Stimulated activated CD4-positive, alpha-beta T cell treated with anti-CD3 and anti-CD28 coated beads, Interleukin-1b, Interleukin-23, amount 100 ng/mL, for 24 hours (primary cell): ENCODE measurements at places on chromosomes 3 and 15.
A peak's percentile ranks its signal among the peaks of the same experiment; 100 is the strongest.

- no peak for DNase-seq
Measured at GRCh38 chr3:30630238-30631030, 24.0 kb downstream of the TGFBR2 start.

GRCh38 chr15:64864068-64864467, 22.4 kb downstream of the PLEKHO2 start:
- no peak for DNase-seq

DNA sequence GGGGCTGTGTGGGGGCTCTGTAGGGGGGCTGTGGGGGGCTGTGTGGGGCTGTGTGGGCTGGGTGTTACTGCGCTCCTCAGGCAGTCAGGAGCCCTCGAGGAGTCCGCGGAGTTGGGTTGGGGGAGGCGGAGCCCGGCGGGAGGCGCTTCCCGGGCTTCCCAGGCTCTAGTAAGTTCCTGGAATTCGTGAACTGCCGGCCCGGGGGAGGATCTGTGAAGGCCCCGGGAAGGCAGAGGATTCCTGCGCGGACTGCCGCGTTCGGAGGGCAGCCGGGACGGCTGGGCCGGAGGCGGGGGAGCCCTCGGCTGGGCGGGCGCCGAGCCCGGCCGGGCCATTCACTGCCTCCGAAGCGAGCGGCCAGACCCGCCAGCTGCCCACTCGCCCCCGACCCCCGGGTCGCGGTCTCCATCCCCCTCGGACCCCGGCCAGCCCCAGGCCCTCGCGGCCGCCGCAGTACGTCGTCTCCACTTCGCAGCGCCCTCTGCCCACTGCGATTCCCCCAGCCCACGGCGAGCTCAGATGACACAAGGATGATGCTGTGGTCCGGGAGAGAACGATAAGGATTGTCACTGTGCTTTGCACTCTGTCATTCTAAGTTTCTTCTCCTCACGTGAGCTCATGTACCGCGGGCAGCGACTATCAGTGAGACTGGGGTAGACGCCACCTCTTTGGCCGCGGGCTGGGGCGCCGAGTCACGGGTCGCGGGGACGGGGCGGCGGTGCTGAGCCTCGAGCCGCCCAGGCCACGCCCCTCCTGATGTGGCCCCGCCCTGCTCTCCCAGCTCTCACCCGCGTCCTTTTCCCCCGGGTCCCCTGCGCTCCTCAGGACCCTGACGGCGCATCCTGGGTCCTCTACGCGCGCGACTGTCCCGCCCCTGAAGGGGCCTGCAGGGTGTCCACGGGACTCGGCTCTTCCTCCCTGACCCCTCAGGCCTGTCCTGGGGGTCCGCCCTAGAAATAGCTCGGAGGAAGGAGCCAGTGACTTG, 65.3 kb downstream of the KLF13 start:
- DNase-seq = peak; percentile 75

DNA sequence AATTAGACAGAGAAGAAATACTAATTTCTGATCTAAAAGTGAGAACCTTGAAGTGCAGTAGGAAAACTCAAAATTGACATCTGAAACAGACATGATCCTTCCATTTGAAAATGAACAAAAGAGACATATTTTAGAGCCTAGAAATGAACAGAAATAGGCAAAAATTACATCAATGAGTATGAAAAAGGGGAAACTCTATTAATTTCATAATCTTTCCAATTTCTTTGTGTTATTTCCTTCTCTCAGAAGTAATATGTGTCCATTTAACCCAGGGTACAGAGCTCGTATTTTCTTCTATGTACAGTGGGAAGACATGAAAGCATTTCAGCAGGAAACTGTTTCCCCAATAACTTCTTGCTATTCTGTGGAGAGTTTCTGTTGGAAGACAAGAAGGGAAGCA, 263.1 kb downstream of the CGGBP1 start:
- no peak for DNase-seq

- no peak for DNase-seq
Measured at GRCh38 chr3:103308921-103309320, 874.1 kb downstream of the ZPLD1 start.

DNA sequence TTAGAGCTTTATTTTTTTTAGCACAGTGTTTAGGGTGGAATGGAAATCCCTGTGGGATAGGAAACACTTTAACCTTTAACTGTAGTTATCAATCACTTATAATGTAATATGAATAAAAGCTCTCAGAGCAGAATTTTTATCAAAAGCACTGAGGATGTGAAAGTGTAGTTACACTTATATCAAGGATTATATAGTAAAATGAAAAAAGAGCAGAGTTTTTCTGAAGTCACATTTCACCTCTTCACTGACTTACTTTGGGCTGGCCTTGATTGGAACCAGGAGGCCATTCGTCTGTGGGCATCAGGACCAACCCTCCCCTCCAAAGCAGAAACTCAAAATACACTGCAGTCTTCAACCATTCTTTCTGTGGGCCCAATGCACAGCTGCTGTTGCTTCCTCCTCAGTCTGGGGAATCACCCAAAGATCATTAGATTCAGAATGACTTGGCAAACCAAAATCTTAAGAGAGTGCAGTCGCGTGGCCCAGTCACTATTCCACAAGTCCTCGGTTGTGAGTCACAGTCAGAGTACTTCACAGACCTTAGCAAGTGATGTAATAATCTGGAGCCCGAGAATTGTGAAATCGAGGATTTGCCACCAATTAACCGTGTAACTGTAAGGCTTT, 132.6 kb upstream of the COL8A1 start:
- no peak for DNase-seq

GRCh38 chr3:195916291-195916690, 7.9 kb upstream of the TNK2 start:
- DNase-seq = no peak

DNA sequence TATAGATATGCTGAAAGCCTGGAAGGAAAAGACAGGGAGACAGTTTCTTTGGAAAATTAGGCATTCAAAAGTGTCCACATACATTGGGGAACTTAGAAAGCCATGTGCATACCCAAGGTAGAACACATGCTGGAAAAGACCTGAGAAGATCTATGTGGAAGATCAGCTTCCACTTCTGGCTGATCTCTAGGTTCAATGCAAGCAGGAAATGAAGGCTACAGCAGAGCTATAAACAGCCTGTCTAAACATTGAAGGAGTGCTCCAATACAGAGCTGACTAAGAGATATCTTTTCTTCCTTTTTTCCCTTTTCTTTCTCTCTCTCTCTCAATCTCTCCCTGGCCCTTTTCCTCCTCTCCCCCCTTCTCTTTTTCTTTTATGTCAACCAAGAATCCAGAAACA, 73.6 kb upstream of the TCF12 start:
- no peak for DNase-seq

GRCh38 chr3:134336587-134336986, 37.7 kb downstream of the AMOTL2 start:
- no peak for DNase-seq

DNA sequence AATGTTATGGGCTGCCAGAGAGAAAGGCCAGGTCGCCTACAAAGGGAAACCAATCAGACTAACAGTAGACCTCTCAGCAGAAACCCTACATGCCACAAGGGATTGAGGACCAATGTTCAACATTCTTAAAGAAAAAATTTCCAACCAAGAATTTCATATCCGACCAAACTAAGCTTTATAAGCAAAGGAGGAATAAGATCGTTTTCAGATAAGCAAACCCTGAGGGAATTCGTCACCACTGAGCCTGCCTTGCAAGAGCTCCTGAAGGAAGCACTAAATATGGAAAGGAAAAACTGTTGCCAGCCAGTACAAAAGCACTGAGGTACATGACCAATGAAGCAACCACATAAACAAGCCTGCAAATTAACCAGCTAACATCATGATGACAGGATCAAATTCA, 33.1 kb downstream of the PYGO1 start:
- DNase-seq = no peak

- no peak for DNase-seq
Measured at GRCh38 chr15:57384024-57384423, 7.7 kb downstream of the CGNL1 start.

DNA sequence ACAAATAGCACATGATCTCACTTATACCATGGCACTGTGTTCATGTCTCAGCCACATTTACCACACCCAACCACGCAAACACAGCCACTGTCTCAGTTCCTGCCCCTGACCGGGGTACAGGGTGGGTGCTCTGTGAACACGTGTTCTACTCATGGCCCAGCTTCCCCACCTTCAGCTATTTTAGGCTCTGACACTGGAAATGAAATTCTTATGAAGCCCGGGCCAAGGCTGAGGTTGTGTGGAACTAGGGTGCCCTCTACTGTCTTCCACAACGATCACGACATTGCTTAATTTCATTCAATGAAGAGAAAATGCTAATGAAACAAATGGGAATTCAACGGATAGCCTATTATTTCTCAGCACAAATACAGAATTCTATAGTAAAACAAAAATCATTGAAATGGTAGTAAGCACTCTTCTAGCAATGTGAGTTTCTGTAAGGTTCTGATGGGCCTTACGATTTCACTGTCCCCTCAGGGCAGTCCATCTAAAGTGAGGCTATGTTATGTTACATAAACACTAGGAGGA, 2.1 kb upstream of the GABRA5 start:
- DNase-seq = no peak

DNA sequence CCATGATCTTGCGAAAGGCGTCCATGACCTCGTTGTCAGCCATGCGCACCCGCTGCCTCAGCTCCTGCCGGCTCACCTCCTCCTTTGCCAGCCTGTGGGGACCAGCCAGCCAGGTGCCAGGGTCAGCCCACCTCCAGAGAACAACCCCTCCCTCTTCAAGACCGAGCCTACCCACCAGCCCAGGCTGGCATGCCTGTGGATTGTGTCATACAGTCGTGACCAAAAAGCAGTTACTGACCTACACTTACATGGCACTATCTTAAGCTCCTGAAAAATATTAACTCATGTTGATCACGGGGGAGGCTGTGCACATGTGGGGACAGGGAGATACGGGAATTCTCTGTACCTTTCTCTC, 10.7 kb upstream of the CAMK1 start:
- no peak for DNase-seq

DNA sequence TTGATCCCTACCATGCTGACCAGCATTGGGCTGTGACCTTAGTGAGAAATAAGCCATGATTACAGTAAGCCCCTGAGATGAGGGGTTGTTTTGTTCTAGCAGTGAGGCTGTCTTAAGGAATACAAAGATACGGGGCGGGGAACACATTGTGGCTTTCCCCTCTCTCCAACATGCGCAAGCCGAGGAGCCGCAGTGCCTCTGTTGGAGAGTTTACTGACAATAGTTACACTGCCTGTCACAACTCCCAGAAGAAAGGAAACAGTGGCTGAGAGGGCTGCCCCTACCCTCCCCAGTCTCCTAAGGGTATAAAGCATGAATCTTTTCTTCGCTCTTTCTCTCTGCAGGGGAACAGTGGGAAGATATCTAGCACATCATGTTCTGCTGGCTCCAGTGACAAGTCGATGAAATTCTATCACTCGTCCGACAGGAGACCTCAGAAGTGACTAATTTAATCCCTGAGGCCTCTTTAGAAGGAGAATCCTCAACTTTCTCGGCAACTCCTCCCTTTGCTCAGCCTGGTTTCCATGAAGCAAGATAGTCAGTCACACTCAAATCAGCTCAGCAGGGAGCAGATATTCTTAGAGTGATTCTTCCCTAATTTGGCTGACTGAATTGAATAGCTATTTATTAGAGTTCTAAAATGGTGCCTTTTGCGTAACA, 409.0 kb upstream of the PROK2 start:
- no peak for DNase-seq

DNA sequence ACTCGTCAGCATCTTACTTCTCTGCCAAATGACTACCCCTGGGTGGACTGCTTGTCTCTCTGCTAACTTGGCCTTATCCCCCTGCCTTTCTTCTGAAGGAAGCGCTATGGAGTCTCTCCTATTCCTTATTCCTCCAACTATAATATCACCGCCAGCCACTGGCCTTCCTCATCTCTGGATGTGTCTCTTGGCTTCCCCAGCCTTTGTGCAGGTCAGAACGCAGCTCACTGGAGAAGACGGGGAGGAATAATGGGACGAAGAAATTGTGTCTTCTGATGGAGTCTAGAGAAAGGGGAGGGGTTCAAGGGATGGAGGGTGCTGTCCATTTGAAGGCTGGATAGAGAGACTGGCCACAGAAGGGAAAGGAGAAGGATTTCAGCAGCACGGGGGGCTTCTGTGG, 16.9 kb downstream of the ITGA11 start:
- DNase-seq = no peak

DNA sequence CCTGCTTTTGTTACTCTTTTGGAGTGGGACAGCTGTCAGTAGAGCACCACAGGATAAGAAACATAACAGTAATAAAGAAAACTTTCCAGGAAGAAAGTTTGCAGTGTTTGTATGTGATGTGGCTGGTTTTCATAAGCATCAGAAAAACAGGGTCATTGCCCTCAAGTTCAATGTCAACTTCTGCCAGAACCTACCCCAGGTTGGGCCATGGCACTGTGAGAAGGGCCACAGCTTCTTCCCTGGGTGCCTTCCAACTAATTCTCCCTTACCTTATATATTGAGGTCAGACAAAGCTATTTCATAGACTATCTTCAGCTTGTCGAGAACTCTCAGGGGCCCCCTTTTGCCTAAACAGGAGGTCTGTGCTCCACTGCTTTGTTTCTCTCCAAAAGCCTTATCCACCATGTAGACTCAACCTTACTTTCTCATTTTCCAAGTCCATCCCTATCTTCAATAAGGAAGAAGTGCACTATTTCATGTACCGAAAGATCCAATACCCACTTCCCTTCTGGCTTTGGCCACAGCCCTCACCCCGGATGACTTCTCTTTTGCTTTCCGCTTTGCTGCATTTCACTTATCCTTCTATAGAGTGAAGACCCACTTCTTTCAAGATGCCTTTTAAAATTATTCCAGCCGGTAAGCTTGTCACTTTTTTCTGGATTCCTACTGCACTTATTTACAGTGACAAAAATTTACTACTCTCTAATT, 38.2 kb upstream of the PLCL2 start:
- DNase-seq = no peak

- peak; percentile 11 for DNase-seq
Measured at GRCh38 chr15:72783004-72783639, 436 bp downstream of the ADPGK start.

- no peak for DNase-seq
Measured at GRCh38 chr3:63918321-63918720, 6.1 kb upstream of the SCAANT1 start.

GRCh38 chr15:85726454-85726853, 68.3 kb downstream of the KLHL25 start:
- DNase-seq = no peak

GRCh38 chr3:77281721-77282120, 241.8 kb downstream of the ROBO2 start:
- no peak for DNase-seq

GRCh38 chr3:62559831-62560445, 186.6 kb upstream of the FEZF2 start:
- no peak for DNase-seq

DNA sequence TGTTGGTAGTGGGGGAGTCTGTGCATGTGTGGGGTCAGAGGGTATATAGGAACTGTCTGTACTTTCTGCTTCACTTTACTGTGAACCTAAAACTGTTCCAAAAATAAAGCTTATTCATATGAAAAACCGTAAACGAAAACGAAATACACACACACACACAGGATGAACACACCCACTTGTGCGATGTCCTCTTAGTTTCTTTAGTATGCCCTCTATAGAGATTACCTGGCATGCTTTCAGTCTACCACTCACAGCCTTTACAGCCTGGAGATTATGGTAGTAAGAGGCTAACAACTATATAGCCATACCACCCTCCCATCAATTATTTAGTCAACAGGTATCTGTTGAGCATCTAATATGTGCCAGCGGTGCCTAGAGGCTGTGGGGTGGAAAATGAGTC, 60.0 kb upstream of the UBE3A start:
- no peak for DNase-seq
